ENCODE measurements at places on chromosomes 5 and 9.
A peak's percentile ranks its signal among the peaks of the same experiment; 100 is the strongest.

- no peak for DNase-seq
Measured at GRCh38 chr9:109974918-109975276, 194.9 kb downstream of the PALM2AKAP2 start.

DNA sequence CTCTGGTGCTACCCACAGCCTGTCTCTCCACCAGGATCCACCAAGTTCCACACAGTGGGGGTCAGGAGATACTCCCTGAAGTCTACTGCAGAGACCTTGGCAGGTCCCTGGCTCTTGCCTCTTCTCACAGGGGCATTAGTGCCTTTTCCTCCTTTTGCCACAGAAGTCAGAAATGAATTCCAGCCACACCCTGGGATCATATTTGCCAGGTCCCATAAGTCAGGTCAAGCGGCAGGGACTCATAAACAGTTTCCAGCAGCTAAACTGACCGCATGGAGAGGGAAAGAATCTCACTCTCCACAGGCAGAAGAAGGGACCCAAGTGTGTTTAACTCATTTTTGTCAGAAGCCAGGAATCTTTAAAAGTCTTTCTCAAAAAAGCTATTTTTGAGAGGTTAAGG, 13.3 kb upstream of the IFNK start:
- DNase-seq = no peak

GRCh38 chr9:14354201-14354600, 40.3 kb upstream of the NFIB start:
- DNase-seq = no peak

DNA sequence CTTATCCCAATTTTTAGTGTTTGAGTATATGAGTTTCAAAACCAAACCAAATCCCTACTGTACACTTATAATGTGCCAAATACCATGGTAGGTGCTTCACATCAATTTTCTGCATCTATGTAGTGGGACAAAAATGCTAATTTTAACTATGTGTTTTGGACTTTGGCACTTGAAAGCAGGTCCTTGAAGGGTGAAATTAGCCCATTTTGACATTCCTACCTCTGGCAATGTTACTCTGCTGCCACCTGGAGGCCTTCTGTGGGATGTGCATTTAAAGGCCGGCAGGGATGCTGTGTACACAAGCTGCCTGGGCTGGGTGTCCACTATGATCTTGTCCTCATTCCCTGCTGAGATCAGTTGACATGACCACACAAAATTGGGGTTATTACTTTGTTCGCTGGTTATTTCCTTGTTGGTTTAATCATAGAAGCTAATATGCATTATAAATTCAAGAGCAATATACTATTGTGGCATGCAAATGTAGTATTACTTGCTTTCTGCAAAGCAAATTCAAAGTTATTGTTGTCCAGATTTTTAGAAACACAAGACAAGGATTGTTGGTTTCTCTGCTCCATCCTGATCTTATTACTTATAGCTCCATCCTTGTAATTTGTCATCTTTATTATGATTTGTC, 166.8 kb downstream of the ARHGEF28 start:
- DNase-seq = peak; percentile 37

DNA sequence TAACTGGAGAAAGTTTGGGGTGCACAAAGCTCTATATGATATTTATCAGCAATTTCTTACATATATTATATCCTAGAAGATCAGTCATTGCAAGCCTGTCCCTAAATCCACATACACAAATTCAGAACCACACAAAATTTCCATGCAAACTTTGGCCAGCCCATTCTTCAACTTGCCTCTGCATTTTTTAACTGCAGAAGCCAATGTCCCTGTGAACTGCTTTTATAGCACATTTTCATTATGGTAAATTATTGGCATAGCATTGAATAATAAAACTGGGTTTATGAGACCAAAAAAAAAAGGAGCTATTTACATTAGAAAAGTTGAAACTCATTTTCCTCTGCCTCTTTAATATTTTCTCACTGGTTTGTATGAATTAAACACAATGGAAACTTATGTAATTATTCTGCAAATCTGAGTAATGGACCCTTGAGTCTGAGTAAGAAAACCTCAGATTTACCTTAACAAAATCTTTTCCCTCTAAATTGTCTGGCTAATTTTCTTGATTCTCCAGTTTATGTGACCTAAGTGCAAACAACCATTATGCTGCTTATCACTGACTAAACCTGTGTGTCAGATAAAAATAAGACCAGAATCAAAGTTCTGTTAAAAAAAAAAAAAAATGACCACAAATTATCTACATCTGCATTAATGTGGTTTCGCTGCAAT, 398.9 kb downstream of the EFNA5 start:
- DNase-seq = no peak

DNA sequence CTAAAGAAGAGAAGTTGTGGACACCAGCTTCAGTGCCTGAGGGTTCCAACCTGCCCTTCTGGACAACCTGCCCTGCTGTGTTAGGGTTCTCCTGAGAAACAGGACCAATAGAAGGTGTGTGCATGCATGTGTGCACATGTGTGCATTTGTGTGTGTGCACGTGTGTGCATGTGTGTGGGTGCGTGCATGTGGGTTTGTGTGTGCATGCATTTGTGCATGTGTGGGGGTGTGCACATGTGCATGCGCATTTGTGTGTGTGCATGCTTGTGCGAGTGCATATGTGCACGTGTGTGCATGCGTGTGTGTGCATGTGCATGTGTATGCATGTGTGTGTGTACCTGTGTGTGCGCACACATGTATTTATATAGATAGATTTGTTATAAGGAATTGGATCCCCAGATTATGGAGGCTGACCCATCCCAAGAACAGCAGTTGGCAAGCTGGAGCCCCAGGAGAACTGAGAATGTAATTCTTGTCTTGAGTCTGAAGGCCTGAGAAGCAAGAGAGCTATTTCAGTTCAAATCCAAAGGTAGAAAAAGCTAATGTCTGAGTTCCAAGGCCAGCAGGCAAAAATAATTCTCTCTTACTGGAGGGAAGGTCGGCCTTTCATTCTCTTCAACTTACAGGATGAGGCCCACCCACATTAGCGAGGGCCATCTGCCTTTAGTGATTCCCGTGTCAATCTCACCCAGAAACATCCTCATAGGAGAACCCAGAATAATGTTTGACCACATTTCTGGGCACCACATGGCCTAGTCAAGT, 62.9 kb upstream of the SYNPO start:
- no peak for DNase-seq

GRCh38 chr5:111689357-111689935, 67.5 kb downstream of the NREP start:
- no peak for DNase-seq

- DNase-seq = no peak
Measured at GRCh38 chr9:134707031-134707680, 65.6 kb downstream of the COL5A1 start.

- DNase-seq = no peak
Measured at GRCh38 chr5:107553117-107553555, 117.6 kb downstream of the EFNA5 start.

- no peak for DNase-seq
Measured at GRCh38 chr9:91241909-91242308, 119.8 kb downstream of the AUH start.

- no peak for DNase-seq
Measured at GRCh38 chr5:178201221-178201926, 3.0 kb upstream of the HNRNPAB start.

- DNase-seq = no peak
Measured at GRCh38 chr5:31936683-31937082, 237.4 kb downstream of the GOLPH3 start.

DNA sequence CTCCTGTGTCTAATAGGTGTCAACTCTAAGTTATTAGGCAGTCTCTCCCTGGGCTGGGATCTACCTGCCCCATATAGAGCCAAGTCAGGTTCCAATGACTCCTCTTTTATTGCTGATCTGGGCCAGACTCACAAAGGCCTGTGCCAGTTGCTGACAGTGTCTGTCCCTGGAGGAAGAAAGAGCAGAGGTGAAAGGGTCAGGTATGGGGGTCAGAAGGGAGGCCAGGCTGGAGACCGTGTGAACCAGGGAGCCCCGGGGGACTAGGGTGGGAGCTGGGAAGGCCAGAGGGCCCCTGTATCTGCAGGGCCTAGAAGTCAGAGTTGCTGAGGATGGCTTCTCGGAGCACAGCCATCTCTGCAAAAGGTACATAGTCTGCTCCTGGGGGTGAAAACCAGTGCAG, 3.5 kb upstream of the HINT2 start:
- no peak for DNase-seq

Data from CD8-positive, alpha-beta memory T cell (primary cell).